ENCODE measurements at places on chromosomes 11 and 22. TPM values are rescaled to one million over a fixed set of nuclear protein-coding genes. Genes with fewer than 3 reads are reported as not detected.

- no peak for DNase-seq
Observed at GRCh38 chr11:47359586-47359985, 7.1 kb upstream of the MYBPC3 start.

The DDTL gene
- total RNA-seq: not detected

DNA sequence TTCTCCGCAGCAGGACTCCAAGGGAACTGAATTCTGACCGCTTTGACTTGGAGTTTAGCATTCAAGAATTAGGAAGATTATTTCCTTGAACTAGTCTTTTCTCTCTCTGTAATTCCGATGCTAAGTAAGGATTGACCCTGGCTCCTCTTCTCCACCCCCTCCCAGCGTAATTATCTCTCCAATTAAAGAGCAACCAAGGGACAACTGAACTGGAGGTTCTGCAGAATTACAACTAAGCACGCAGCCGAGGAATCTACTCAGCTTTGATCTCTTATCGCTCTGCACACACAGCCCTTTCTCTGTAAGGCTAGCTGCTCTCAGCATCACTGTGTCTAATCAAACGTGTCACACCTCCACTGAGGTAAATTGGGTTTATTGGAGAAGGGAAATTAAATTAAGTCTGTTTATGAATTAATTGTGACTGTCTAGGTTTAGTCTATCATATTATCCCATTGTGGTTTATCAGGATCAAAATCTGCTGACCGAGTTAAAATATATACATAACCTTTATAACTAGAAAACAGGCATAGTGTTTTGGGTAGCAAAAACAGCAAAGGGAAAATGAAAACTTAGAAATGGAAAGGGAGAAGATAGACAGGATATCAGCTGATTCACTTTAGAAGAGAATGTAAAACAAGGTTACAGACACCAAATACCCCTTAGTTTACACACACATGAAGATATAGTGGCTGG is 241.3 kb upstream of the LARGE1 start:
- no peak for DNase-seq

GRCh38 chr11:88827018-88827676 is 238.6 kb downstream of the GRM5 start:
- no peak for DNase-seq

- DNase-seq: no peak
Observed at GRCh38 chr11:117836077-117836960, 11.8 kb upstream of the FXYD2 start.

GRCh38 chr11:102989379-102990047 is 34.0 kb upstream of the MMP13 start:
- DNase-seq: no peak

The CCDC116 gene
- total RNA-seq: 0.07 TPM

The BBOX1 gene
- total RNA-seq: not detected

The SAA4 gene
- not detected for total RNA-seq

The HTR3B gene
- not detected for total RNA-seq

DNA sequence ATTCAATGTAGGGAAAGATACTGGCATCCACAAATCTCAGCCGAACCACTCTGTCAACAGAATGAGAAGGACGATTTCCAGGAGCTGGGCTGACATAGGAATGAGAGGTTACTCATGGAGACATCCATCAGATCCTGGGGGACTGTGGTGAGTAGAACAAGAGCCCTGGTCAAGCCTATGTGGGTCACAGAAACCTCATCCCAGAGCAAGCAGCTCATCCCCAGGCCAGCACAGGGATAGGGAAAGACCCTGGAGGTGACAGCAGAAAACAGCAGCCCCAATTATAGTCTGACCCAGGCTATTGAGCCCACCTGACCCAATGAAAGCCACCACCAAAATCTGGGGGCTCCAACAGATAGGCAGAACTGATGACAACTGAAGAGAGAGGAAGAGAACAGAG is 128.0 kb upstream of the SERPIND1 start:
- DNase-seq: no peak

DNA sequence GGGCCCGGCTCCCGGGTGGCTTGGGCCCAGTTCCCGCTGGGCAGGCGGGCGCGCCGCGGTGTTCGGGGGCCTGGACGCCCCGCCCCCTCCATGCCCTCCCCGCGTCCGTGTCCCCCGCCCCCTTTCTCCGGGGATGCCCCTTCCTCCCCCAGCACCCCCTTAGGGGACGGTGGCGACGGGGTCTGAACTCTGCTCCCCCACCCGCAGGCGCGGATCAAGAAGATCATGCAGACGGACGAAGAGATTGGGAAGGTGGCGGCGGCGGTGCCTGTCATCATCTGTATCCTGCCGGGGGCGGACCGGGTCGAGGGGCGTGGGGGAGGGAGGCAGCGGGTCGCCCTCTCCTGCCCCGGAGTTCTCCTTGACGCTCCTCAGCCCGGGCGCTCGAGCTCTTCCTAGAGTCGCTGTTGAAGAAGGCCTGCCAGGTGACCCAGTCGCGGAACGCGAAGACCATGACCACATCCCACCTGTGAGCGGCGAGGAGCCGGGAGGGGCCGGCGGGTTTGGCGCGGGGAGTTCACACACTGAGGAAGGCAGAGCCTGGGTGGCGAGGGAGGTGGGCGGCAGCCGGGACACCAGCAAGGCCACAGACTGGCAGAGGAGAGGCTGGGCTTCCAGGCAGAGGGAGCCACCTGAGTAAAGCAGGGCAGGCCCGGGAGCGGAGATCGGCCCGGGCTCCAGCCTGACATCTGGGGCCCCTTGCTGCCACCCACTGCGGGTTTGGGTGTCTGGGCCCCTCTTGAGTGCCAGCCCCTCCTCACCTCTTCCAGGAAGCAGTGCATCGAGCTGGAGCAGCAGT is 546 bp downstream of the DRAP1 start:
- no peak for DNase-seq

- DNase-seq: no peak
Observed at GRCh38 chr11:121071846-121072450, 29.1 kb upstream of the TECTA start.

The NEU3 gene
- total RNA-seq: 2.4 TPM
